ENCODE measurements at places on chromosomes 16 and 17.
A peak's percentile ranks its signal among the peaks of the same experiment; 100 is the strongest.

DNA sequence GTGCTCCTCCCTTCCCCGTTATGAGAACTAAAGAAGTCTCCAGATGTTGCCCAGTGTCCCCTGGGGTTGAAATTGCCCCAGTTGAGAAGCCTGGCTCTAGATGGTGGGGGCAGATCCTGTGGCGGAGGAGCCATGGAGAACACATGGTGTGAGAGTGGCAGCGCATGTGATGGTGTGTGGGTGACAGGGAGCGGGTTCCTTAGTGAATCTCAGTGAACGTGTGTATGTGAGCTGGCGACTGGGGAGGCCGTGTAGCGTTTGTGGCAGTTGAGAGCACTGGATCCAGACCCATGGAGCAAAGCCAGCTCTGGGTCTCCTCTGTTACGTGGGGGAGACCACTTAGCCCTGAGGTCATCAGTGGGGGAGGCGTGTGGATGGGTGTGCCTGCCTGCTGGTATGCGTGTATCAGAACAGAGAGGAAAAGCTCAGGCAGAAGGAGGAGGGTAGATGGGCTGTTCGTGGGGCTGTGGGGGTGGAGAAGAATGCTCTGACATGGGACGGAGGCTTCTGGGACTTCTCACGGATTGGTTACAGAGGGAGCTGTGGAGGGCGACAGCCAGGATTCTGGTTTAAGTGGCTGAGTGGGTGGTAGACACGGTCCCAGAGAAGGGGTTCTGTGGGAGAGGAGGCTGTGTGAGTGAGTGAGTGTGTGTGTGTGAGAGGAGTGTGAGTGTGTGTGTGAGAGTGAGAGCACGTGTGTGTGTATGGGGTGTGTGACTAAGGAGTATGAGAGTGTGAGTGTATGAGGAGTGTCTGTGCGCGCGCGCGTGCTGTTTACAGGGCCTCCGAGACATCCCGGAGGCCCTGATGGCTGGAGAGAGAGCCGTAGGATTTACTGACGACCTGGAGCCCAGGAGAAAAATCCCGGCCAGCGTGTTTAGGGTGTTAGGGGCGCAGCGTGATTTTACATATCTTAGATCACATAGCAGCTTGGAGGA, 193.8 kb downstream of the SNX29 start:
- DNase-seq, result no peak

GRCh38 chr16:71537643-71538042, 11.4 kb downstream of the CHST4 start:
- DNase-seq, result no peak

DNA sequence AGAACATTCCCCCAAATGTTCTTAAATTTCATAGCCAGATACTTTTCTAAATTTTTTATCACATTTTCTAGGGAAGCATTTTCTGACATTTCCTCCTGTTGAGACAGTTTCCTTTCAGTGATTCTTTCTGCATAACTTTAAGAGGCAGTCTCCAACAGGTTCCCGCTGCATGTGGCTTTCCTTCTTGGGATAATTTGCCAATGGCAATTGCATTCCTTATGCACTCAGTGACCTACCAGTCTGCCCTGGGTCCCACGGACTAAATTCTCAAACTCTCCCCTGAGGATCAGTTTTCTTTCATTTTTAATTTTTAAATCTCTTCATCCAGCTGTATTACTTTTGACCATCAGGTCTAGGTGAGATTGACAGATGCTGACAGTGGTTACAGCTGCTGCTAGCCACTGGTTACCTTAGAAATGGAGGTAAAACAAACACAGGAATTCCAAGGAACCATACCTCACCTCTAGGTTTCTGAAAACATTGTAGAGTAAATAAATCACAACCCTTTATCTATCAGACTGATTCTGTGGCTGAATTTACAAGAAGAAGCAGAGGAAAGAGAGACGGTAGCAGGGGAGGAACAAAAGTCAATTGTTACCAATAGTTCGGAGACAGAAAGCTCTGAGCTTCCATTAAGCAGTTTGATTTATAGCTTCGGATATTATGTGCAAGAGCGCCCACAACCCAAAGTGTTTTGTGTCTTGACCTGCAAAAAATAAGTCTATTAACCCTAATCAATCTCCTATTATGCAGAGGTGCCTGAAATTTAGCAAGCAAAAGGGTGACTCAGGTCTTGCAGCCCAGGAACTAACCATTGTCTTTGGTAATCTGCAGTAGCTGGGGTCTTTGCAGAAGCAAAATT, 216.0 kb downstream of the PMP22 start:
- DNase-seq, result no peak

GRCh38 chr17:72931163-72931562, 161.3 kb downstream of the SLC39A11 start:
- no peak for DNase-seq

GRCh38 chr17:59558039-59558438, 7.4 kb upstream of the DHX40 start:
- DNase-seq, result no peak

- no peak for DNase-seq
Observed at GRCh38 chr17:8542599-8543502, 87.7 kb downstream of the MYH10 start.

- DNase-seq, result no peak
Observed at GRCh38 chr16:52545898-52546266, 1.1 kb downstream of the TOX3 start.

GRCh38 chr17:32588982-32589381, 102.2 kb downstream of the CDK5R1 start:
- no peak for DNase-seq

DNA sequence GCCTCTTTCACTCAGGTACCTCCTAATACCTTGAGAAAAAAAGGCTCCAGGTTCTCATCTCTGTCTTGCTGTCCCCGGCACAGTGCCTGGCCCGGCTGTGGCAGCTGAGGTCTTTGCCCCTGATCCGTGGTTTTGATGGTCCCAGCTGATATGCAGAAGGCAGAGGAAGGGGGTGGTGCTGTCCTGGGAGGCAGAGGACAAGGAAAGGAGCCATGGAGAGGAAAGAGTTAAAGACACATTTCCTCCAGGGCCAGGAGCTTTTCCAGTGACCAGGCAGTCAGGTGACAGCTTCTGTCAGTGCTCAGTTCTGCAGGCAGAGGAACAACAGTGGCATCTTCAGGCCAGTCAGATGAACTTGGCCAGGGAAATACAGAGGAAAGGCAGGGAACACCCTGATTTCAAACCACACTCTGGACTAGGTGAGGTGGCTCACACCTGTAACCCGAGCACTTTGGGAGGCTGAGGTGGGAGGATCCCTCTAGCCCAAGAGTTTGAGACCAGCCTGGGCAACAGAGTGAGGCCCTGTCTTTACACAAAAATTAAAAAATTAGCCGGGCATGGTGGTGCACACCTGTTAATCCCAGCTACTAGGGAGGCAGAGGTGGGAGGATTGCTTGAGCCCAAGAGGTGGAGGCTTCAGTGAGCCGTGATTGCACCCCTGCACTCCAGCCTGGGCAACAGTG, 3.3 kb upstream of the COG1 start:
- peak; percentile 49 for DNase-seq

GRCh38 chr17:60047046-60047445, 31.7 kb downstream of the HEATR6 start:
- DNase-seq, result no peak

DNA sequence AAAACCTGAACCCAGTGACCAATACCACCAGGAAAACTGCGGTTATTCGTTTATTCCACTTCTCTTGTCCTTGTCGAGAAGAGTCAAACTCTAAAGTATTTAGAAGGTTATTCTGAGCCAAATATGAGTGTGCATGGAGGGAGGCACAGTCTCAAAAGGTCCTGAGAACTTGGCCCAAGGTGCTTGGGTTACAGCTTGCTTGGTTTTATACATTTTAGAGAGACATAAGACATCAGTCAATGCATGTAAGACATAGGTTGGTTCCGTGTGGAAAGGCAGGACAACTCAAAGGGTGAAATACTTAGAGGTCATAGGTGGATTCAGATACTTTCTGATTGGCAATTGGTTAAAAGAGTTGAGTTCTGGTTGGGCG, 681 bp upstream of the TRAP1 start:
- DNase-seq, result no peak

GRCh38 chr17:76404256-76404655, 19.8 kb downstream of the SPHK1 start:
- DNase-seq, result no peak
